ENCODE measurements at places on chromosomes 16 and 17. TPM values are rescaled to one million over a fixed set of nuclear protein-coding genes. Genes with fewer than 3 reads are reported as not detected.

The DOC2A gene
- 0.48 TPM for total RNA-seq

DNA sequence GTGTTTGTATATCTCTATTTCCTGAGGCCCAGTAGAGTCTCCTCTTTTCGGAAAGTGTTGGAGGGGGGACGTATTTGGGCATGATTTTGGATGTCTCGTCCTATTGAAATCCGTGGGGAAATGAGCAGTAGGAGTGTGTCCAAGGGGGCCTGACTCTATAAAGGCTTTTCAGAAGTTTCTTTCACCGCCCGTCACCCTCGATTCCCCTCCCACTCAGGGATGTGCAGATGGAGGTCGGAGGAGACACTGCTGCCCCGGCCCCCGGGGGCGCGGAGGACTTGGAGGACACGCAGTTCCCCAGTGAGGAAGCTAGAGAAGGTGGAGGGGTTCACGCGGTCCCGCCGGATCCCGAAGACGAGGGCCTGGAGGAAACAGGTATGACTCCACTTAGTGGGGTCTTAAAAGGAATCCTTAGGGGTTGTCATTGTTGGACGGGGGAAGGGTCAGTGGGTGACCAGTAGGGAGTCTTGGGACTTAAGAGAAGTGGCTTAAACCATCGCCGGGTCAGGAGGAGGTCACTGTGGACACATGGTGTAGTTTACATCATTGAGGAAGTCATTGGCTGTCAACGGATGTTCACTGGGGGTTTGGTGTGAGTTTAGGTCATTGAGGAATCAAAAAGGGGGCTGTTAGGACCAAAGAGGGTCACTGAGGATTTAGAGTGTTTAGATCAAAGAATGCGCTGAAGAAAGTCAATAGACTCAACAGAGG, 424 bp downstream of the MON1B start:
- no peak for DNase-seq

DNA sequence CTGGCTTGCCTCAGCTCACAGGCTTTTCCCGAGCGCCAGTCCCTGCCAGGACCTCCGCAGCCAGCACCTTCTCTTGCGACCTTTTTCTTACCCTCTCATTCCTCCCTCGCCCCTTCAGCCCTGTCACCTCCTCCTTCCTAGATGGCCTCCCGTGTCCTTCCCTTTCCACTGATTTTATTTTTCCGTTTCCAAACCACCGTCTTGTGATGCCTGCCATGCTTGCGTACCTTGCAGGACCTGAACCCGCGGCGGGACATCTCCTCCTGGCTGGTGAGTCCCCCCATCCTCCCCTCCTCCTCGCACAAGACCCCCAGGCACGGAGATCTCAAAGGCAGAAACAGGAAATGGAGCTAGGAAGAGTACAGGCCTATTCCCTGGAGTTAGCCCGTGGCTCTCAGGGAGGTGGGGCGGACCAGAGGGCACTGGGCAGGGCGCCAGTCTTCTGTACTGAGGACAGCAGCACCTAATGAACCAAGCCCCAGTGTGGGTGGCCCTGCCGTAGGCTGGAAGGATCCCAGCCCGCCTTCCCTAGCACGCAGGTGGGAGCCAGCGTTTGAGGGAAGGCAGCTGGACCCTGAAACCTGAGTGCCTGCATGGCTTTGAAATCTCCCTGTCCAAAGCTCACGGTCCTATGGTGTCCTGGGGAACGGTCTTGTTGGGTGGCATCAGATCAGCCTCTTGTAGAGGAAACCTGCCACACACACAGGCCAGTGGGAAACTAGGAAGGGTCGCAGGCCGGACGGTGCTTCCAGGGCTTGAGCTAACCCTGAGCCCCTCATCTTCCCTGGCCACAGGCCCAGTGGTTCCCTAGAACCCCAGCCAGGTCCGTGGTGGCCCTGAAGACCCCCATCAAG, 612 bp downstream of the CISD3 start:
- DNase-seq = peak; percentile 48

DNA sequence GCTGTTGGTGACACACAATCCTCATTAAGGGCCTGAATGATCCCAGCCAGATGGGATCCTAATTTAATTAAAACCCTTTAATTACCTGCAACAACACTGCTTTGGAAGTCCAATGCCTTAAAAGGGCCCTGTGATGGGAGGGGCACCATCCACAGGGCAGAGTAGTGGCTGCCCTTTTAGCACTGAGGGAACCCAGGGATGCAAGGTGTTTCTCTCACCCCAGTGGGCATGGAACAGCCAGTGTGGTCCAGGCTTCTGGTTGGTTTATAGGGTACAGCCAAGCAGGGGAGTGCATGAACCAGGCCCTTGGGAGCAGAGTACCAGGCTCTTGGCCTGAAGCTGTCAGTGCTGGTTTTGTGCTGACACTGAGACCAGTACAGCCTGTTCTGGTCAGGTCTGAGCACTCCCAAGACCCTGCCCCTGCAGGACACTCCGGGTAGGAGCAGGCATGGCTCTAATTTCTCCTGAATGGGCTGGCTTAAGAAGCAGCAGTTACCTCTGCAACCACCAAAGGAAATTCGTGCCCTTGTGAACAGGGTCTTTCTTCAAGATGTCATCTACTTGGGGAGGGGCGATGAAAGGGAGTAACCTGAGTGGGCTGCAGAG, 9.9 kb downstream of the NXPH3 start:
- DNase-seq = no peak

DNA sequence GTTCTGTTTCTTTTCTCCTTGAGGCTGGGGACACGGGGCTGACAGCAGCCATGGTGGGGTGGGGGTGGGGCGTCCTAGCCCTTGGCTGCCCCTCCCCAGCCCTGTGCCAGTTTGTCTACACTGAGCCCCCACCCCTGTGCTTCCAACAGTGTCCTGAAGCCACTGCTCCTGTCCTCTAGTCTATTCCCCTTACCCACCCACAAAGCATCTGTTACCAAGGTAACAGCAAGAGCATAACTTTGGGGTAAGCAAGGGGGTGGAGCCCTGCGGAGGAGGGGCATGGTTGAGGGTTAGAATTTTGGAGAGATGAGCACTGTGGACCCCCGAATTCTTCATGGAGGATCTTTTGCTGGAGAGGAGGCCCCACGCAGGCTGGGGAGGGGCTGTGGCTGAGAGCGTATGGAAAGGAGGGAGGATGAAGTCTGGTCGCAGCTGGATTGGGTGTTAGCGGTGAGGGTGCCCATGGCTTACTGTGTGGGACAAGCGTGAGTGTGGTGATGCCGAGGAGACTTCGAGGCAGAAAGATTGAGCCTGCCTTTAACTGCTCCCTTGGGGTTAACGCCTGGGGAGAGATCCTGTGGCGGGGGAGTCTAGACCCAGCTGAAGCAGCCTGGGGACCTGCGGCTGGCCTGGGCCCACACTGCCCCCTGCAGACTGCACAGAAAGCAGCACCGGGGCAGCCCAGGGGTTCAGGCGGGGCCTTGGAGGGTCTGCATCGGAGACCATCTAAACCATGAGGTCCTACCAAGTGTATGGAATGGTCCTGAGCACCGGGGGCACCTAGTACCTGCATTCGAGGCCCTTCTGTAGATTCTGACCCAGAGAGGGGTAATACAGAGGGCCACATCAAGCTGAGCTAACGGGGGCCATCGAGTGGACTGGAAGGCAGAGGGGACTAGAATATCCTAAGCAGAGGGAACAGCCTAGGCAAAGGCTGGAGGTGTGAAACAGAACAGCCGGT, 6.1 kb upstream of the STAC2 start:
- DNase-seq = peak; percentile 45

DNA sequence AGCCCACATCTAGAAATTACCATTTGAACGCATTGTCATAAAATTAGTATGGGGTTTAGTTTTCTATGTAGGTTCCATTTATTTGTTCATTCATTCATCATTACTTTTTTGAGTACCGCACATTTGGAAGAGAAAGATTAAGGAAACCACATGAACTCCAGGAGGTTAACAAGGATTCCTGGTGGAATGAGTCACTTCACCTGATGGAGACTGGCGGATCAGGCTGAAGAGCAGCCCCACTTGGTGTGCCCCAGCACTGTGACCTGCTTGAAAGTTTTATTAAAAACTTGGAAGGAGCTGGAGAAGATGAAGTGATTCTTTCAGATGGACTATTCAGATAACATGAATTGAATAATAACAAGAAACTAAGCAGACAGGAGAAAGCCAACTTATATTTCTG, 293.6 kb upstream of the CDH11 start:
- DNase-seq = no peak

GRCh38 chr17:80361495-80362220, 53.3 kb upstream of the ENDOV start:
- DNase-seq = no peak

- no peak for DNase-seq
Measured at GRCh38 chr17:82388223-82388921, 16.8 kb downstream of the UTS2R start.

- DNase-seq = no peak
Measured at GRCh38 chr16:69532641-69533455, 32.9 kb upstream of the NFAT5 start.

DNA sequence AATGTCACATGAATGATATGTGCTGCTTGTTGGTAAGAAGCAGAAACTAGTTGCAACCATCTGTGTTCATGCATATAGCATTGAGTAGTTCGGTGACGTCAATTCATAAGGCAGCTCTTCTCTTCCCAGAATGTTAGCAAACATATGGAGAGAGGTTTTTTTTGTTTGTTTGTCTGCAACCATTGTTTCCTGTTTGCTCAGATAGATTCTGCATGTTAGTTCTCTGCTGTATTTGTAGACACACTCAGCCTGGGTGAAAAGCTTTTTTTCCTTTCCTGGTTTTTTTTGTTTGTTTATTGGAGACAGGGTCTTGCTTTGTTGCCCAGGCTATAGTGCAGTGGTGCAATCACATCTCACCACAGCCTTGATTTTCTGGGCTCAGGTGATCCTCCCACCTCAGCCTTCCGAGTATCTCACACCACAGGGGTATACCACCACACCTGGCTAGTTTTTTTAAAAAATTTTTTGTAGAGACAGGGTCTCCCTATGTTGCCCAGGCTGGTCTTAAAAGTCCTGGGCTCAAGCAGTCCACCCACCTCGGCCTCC, 16.7 kb downstream of the WSB1 start:
- no peak for DNase-seq

DNA sequence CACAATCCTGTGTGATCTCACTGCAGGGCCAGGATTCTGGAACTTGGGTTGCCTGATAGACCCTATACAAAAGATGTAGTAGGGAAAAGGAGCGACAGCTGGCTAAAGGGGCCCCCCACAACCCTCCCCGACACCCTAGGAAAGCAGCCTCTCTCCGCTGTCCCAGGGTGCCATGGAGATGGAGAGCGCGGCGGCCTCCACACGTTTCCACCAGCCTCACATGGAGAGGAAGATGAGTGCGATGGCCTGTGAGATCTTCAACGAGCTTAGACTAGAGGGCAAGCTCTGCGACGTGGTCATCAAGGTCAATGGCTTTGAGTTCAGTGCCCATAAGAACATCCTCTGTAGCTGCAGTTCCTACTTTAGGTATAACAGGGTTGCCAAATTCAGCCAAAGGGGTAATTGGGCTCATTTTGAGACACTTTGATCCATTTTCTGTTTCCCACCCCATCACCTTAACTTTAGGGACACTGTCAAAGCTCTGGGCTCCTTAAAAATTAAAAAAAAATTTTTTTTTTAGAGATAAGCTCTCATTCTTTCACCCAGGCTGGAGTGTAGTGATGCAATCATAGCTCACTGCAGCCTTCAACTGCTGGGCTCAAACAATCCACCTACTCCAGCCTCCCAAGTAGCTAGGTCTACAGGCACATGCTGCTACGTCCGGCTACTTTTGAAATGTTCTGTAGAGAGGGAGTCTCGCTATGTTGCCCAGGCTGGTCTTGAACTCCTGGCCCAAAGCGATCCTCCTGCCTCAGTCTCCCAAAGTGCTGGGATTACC, at the start of gene KLHL10:
Gene KLHL10, plus strand, starts transcription at position 65 of the 778 bp plus-strand sequence. Its CDS starts 108 bp downstream, at position 173.
- no peak for DNase-seq

GRCh38 chr17:72121164-72122009, 567 bp downstream of the SOX9 start:
- DNase-seq = peak; percentile 45

DNA sequence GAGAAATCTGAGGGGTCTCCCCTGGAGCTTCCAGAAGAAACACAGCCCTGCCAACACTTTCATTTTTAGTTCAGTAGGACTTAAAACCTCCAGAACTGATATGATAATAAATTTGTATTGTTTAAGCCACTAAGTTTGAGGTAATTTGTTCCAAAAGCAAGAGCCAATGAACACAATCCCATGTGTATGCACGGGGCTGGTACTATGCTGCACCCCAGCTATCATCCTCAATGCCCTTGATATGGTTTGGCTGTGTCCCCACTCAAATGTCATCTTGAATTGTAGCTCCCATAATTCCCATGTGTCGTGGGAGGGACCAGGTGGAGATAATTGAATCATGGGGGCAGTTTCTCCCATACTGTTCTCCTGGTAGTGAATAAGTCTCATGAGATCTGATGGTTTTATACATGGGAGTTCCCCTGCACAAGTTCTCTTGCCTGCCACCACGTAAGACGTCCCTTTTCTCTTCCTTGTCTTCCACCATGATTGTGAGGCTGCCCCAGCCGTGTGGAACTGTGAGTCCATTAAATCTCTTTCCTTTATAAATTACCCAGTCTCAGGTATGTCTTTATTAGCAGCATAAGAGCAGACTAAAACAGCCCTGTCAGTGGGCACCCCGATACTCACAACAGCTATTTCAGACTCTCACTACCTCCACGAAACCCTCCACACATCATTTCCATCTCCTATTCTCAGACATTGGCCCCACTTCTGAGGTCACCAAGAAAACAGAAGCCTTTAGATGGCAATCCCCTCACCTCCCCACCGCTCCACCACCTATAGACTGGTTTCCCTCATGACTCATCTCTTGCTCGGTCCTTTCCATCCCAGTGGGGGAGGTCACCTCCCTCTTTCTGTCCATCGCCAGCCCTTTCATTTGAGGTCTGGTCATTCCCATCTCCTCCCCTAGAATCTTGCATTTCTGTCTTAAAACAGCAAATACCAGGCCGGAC, 8.9 kb upstream of the CACNG1 start:
- no peak for DNase-seq

All from umbilical cord (tissue), 2 donors.